ENCODE measurements at places on chromosomes 7 and 10.

- H3K4me3 ChIP-seq = no peak overlapping the region
- no peaks in the 10 kb centered on the region for H3K4me1 ChIP-seq
- H3K27me3 ChIP-seq = no peaks in the 10 kb centered on the region
These were observed 67.5 kb downstream of the C1GALT1 start for GRCh38 chr7:7249814-7250213.

DNA sequence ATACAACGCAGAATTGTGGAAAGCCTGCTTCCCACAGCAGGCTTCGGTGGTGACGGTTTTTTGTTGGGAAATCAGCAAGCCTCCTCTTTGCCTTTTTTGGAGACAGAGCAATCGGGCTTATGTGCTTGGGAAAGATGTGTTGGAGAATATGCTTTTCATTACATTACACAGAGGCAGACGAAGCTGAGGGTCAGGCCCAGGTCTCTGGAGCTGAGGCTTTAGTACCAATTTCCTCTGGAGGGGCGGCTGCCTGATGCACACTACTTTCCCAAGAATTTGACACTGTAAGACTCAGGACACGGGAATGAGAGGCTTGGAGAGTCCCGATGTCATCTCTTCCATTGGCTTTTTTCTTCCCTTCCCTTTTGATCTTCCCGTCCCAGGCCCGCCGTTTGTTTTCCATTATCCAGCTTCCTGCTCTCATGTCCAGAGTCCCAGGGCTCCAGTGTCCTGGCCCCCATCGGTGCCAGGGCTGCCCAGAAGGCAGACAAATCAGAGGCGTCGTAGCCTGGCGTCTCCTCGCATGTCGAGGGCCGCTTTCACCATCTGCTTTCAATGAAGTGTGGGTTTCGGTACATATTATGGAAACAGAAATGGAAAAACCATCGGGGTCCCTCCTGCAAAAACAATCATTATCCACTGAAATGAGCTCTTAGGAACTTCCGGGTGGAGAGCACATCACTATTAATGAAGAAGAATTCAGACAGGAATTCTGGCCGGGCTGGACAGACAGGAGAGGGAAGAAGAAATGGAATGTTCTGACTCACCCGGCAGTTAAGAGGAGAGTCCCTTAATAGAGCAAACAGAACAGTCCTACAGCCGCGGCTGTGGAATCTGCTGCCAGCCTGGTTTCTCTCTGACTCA is 123.0 kb upstream of the JCAD start:
- peaks cover 16% of the 10 kb centered on the region for H3K4me1 ChIP-seq
- H3K4me3 ChIP-seq = no peak overlapping the region
- no peak for DNase-seq
- H3K36me3 ChIP-seq = no peaks in the 10 kb centered on the region

GRCh38 chr7:131521651-131522163 is 34.7 kb downstream of the PODXL start:
- no peak for DNase-seq
- H3K4me3 ChIP-seq = no peak overlapping the region
- H3K27ac ChIP-seq = peak overlapping the region; percentile 76
- H3K36me3 ChIP-seq = no peaks in the 10 kb centered on the region
- H3K27me3 ChIP-seq = no peaks in the 10 kb centered on the region
- peaks cover 33% of the 10 kb centered on the region for H3K4me1 ChIP-seq

- no peaks in the 10 kb centered on the region for H3K27me3 ChIP-seq
- DNase-seq = no peak
- peak overlapping the region; percentile 88 for H3K27ac ChIP-seq
- no peaks in the 10 kb centered on the region for H3K36me3 ChIP-seq
These were observed 58.3 kb upstream of the COMTD1 start for GRCh38 chr10:75294031-75294437.

GRCh38 chr10:13769946-13770345 is 183.2 kb downstream of the PRPF18 start:
- no peak for DNase-seq
- no peaks in the 10 kb centered on the region for H3K27me3 ChIP-seq
- H3K27ac ChIP-seq = no peak overlapping the region
- H3K36me3 ChIP-seq = no peaks in the 10 kb centered on the region
- no peaks in the 10 kb centered on the region for H3K4me1 ChIP-seq

DNA sequence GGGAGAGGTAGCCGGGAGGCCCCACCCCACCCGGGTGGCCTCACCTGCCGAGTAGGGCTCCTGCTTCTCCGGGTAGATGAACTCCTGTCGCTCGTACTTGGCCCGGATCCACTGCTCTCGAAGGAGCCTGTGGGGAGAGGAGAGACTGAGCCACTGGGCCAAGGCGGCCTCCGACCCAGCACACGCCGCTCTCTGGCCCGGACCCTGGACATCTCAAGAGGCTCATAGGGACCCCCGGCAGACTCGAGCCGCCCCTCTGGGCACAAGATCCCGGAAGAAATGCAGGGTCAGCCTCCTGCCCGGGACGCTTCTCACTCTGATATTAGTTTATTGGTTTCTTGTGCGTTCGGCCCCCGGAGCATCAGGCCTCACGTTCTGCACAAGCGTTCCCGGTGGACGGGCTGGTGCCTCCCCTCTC is 34.5 kb downstream of the ADAP1 start:
- H3K36me3 ChIP-seq = no peaks in the 10 kb centered on the region
- no peak overlapping the region for H3K27ac ChIP-seq
- H3K4me3 ChIP-seq = no peak overlapping the region
- no peak for DNase-seq
- H3K4me1 ChIP-seq = no peaks in the 10 kb centered on the region
- H3K27me3 ChIP-seq = no peaks in the 10 kb centered on the region

- H3K27me3 ChIP-seq = no peaks in the 10 kb centered on the region
- peaks cover 17% of the 10 kb centered on the region for H3K4me1 ChIP-seq
- no peaks in the 10 kb centered on the region for H3K36me3 ChIP-seq
- H3K27ac ChIP-seq = no peak overlapping the region
- no peak for DNase-seq
- no peak overlapping the region for H3K4me3 ChIP-seq
These were observed 107.3 kb downstream of the EXOC4 start for GRCh38 chr7:133360201-133360600.

DNA sequence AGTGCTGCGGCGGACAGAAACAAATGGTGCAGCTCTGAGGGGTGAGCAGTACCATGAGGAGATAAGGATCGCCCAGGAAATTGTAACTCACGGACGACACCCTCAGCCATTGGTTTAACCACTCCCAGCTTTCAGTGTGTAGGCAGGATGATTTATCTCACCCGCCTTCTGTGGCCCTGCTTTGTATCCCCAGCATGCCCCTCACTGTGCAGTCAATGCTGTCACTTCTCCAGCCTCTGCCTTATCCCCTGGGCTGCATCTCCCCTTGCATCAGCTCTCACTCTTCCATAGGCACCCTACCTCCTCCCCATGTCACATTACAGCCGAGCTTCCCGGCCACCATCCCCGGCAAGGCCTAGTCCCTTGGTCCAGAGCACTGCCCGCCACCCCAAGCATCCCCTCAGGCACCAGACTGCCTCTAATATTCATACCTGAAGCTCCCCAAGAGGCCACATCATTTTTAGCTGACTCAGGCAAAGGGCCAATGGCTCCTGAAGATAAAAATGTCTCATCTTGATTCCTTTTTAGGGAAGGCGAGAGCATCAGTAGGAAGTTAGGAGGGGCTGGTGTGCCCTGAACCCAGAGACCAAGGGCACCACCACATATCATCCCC is 77.1 kb downstream of the CARD11 start:
- no peak overlapping the region for H3K4me3 ChIP-seq
- H3K4me1 ChIP-seq = no peaks in the 10 kb centered on the region
- DNase-seq = no peak
- H3K36me3 ChIP-seq = no peaks in the 10 kb centered on the region

DNA sequence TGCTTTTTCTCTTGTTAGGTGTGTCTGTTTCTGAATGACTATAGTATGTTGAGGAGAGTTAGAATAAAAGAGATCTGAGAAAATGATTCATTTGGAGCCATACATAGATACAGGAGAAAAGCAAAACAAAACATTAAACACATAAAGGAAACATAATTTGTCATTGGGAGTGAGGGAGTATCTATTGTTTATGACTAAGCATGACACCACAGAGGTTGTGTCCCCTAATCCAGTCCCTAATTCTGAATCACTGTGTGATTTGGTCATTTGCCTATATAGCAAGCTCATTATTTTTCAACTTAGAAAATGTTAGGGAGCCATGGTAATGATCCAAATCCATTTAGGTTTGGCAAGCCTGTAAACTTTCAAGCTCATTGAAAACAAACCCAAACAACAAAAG is 132.3 kb upstream of the BMPER start:
- peaks cover 8% of the 10 kb centered on the region for H3K4me1 ChIP-seq
- no peak for DNase-seq
- no peaks in the 10 kb centered on the region for H3K36me3 ChIP-seq
- no peaks in the 10 kb centered on the region for H3K27me3 ChIP-seq
- H3K27ac ChIP-seq = no peak overlapping the region

GRCh38 chr10:118978316-118978997 is 51.1 kb upstream of the NANOS1 start:
- no peaks in the 10 kb centered on the region for H3K36me3 ChIP-seq
- no peak for DNase-seq
- no peaks in the 10 kb centered on the region for H3K4me1 ChIP-seq
- no peaks in the 10 kb centered on the region for H3K27me3 ChIP-seq
- no peak overlapping the region for H3K27ac ChIP-seq

DNA sequence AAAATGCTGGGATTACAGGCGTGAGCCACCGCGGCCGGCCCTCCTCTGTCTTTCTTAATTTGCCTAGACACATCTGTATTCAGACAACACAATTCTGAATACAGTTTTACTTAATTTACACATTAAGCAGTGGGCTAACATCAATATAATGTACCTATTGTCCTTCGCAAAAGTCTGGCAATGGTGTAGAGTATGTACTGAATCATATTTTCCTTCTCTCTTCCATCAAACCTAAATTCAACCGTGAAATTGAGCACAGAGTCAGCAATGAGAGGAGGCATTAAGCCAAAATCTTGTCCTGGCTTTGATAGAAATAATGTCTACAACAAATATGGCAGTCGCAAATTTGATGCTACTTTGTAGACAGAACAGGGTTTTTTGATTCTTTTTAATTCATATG is 30.4 kb downstream of the FZD9 start:
- H3K27me3 ChIP-seq = no peaks in the 10 kb centered on the region
- H3K4me1 ChIP-seq = no peaks in the 10 kb centered on the region
- H3K36me3 ChIP-seq = peaks cover 96% of the 10 kb centered on the region
- no peak overlapping the region for H3K27ac ChIP-seq

GRCh38 chr10:114647545-114648138 is 10.4 kb downstream of the ABLIM1 start:
- no peak for DNase-seq
- peak overlapping the region; percentile 73 for H3K27ac ChIP-seq
- H3K27me3 ChIP-seq = no peaks in the 10 kb centered on the region
- no peak overlapping the region for H3K4me3 ChIP-seq
- no peaks in the 10 kb centered on the region for H3K36me3 ChIP-seq
- no peaks in the 10 kb centered on the region for H3K4me1 ChIP-seq

DNA sequence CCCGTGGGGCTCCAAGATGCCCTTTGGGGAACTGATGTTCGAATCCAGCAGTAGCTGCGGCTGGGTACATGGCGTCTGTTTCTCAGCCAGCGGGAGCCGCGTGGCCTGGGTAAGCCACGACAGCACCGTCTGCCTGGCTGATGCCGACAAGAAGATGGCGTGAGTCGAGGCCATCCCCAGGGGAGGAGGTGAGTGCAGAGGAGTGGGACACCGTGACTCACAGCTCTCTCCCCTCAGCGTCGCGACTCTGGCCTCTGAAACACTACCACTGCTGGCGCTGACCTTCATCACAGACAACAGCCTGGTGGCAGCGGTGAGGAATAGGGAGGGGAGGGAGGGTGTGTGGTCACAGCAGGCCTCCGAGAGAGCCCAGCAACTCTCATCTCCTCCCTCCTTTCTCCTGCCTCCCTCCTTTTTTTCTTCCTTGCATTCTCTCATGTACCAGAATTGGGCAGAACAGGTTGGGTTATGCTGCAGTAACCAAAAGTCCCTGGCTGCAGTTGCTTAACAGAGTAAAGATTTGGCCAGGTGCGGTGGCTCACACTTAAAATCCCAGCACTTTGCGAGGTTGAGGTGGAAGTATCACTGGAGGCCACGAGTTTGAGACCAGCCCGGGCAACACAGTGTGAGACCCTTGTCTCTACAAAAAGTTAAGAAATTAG is 16.5 kb downstream of the ARPC1B start:
- H3K36me3 ChIP-seq = peaks cover 45% of the 10 kb centered on the region
- DNase-seq = no peak

DNA sequence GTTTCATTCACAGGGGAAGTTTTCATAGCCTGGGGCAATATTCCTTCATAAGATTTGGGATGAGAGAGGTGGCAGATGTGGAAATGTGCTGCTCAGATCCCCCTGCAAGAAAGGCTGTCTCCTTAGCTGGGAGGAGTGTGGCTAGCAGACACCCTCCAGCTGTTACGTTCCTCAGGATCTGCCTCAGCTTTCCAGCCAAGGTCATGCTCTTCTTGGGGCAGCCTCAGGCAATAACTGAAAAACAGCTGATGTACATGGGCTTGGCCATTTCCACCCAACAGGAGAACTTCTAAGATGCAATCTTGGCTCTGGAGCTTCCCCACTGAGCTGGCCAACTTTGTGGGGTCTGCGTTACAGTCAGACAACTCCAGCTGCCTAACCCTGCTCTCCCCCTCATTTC is 51.3 kb upstream of the SEPTIN7 start:
- no peak overlapping the region for H3K4me3 ChIP-seq
- no peak for DNase-seq
- peaks cover 17% of the 10 kb centered on the region for H3K4me1 ChIP-seq
- no peaks in the 10 kb centered on the region for H3K36me3 ChIP-seq

DNA sequence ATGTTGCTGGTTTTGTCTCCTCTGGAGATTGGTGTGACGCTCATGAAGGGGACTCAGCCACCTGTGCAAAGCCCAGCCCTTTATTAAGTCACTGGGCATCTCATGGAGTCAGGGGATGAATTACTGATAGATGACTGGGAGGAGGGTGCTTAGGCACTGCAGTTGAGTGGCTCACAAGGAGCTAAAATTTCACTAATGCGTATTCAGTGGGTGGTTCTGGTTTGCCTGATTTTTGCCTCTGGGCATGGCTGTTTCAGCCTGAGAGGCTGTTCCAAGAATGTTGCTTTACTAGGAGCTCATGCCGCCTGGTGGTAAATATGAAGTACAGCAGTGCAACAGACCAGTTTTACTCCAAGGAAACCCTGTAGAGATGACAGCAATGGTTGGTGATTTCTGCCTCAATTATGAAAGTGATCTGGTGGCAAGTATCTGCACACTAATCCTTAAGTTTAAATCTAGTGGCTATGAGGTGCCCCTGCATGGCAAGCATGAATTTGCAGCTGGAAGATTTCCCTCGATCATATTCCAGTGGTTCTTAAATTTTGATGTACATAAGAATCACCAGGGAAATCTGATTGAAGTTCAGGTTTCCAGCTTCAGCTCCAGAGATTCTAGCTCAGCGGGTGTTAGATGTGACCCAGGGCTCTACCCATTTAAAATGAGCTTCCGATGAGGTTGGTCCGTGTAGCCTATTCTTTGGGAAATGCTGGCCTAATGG is 19.9 kb downstream of the ACTA2 start:
- no peaks in the 10 kb centered on the region for H3K4me1 ChIP-seq
- H3K27me3 ChIP-seq = no peaks in the 10 kb centered on the region
- peak overlapping the region; percentile 70 for H3K27ac ChIP-seq
- peak; percentile 73 for DNase-seq

DNA sequence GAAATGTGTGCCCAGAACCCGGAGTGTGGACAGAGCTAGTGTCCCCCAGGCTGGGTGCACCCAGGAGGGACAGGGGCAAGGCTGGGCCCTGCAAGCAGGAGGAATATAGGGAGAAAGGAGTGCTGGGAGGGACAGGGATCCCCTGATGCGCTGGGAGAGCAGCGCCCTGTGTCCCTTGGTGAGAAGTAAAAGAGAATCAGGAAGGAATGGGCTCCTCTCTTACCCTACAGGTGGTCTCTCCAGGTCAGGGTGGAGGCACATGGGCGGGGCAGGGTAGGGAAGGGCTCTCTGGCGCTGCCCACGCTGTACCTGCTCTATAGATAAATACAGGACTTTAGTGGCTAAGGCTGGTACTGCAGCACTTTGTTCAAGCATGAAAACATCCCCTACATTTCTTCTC is 753.8 kb downstream of the GRID1 start:
- H3K27me3 ChIP-seq = no peaks in the 10 kb centered on the region
- no peaks in the 10 kb centered on the region for H3K36me3 ChIP-seq
- H3K27ac ChIP-seq = no peak overlapping the region
- peak; percentile 51 for DNase-seq

Measured in right atrium auricular region (tissue), 2 donors.